ENCODE measurements at places on chromosomes 16 and 17.
A peak's percentile ranks its signal among the peaks of the same experiment; 100 is the strongest.

- no peak for DNase-seq
Measured at GRCh38 chr17:45992175-45992574, 6.9 kb upstream of the STH start.

DNA sequence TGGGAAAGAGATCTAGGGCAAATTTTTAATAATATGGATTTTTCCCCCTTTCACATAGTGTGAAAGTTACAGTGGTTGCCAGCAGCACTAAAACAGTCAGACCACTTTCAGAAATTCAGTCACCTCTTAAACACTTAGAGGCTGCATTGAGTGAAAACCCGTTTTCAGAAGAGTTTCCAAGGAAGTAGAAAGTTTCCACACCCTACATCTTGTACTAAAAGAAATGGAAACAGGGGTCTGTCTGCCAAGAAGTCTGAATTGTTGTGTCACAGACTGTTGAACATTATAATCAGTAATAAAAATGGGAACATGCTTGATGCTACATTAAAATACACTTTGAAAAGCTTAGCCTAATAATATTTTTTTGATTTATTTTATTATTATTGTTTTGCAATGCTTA, 278.9 kb upstream of the KCNJ16 start:
- DNase-seq = no peak

GRCh38 chr17:61284746-61285145, 114.9 kb upstream of the TBX2 start:
- DNase-seq = no peak

DNA sequence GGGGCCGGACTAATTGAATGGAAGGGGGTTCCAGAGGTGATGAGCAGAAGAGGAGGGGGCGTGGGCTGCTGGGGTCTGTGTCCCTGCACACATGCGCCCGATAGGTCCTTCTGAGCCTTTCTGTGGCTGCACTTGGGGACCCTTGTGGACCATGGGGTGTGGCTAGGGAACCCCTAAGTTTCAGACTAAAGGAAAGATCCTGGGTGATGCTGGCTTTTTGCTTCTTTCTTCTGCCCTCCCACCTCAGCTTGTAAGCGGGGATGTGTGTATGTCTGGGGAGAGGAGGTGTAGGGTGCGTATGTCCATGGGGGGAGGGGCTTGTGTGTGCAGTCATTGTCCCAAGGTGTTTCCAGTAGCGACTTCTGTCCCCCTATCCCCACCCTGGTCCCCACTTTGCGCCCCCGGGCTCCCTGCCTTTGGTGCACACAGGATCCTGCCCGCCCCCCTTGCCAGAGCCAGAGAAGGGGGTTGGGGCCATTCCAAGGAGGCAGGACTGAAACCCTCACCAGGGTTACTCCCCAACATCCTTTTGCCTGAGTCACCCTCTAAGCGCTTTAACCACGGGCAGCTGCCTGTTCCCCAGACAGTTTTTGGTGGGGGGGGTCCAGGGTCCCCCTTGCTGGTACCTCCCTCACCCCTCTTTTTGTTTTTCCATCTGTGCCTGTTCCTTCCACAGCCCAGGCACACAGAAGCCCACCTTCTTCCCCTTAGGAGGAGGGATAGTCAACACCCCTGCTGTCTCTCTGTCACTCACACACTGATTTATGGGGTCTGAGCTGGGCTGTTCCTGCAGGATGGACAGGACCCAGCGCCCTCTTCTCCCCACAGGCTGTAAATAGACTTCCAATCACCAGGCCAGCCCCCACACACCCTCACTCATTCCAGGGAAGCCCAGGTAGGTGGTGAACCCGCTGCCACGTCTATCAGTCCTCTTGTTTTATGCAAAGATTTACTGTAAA, 83.2 kb downstream of the ARHGAP23 start:
- no peak for DNase-seq

DNA sequence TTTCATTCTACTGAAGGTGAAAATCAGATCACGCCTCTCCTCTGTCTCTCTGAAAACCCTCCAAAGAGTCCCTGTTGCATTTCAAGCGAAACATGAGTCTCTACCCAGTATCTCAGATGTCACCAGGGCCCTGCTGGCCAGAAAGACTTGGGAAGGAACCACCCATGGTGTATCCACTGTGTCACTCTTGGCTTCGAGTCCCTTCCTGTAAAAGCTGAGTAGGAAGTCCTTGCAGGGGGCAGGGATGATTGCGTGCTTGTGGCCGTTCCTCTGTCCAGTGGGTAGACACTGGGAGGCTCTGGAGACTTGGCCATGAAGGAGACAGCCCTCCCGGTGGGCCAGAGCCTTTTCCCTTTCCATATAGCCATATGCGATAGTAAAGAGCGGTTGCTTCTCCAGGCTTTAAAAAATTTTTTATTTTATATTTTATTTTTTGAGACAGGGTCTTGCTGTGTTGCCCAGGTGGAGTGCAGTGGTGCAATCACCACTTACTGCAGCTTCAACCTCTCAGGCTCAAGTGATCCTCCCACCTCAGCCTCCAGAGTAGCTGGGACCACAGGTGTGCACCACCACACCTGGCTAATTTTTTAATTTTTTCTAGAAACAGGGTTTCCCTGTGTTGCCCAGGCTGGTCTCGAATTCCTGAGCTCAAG, 19.0 kb upstream of the RMI2 start:
- DNase-seq = no peak

- DNase-seq = no peak
Measured at GRCh38 chr17:78442648-78443218, 64.3 kb downstream of the PGS1 start.

DNA sequence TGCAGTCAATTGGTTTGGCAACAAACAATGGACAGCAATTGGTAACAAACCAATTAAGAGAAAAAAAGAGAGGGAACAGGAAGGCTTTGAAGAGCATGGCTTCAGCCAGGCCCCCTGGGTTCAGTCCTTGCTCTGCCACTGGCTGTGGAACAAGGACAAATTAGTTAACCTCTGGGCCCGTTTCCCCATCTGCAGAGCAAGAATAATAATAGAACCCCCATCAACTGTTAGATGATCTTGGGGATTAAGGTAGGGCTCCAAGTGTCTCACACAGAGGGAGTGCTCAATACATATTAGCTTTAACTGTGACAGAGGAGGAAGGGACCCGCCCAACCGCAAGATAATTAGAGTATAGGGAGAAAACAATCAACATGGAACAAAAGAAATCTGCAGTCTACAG, 55.2 kb downstream of the PECAM1 start:
- DNase-seq = no peak

DNA sequence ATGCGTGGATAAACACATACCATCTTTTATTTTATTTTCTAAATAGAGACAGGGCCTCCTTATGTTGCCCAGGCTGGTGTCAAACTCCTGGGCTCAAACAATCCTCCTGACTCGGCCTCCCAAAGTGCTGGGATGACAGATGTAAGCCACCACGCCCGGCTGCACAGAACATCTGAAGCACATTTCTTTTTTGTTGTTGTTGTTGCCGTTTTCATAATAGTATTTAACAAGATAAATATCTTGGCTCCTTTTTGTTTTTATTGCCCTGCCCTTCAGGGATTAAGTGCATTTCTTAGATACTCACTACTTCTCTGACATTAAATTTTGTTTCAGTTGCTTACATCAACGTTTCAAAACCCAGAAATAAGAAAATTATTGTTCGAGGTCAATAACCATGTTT, 37.4 kb downstream of the ANKRD11 start:
- DNase-seq = no peak

- DNase-seq = no peak
Measured at GRCh38 chr16:58738672-58739296, 4.7 kb upstream of the GOT2 start.

GRCh38 chr17:48989100-48989499, 8.1 kb upstream of the IGF2BP1 start:
- no peak for DNase-seq

DNA sequence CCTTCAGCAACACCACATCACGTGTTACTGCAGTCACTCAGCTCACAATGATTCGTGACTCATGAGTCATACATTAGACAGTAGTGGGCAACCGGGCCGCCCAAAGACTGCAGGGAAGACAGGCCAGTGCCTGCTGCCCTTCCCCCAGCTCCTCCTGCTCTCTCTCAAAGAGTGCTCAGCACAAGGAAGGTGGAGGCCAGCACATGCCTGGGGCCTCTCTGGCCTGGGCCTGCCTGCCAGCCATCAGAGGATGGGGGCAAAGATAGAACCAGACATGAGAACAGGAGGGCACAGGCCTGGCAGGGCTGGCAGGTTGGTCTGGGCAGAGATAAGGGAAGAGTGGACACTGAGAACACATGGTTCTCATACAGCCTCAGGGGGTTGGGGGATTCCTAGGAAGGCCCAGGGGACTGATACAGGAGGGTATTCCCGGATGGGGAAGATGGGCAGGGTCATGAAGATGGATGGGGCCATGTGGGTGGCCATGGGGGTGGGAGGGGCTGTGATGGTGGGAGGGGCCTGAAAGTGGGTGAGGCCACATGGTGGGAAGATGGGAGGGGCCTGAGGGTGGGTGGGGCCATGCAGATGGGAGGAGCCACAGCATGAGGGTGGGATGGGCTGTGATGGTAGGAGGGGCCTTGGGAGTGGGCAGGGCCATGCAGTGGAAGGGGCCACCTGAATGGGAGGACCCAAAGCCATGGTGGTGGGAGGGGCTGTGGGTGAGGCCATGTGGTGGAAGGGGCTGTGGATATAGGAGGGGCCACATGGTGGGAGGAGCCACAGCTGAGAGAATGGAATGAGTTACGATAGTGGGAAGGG, 29.0 kb downstream of the KATNB1 start:
- DNase-seq = peak; percentile 87

DNA sequence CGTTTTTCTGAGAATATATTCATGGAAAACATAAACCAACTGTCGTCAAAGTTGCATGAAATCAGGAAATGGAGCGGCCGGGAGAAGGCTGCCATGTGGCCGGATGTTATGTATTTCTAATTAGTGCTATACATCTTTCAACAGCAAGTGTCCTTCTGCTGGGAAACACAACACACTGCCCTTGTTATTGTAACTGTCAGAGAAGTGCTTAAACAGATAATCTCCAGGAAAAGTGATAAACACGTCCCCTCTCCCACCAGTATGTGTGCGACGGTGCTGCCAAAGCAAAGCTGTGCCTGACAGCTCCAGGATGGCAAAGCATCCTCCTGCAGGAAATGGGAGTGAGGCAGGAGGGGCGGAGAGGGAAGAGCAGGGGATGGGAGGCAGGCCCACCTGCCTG, 111.8 kb downstream of the SMG6 start:
- no peak for DNase-seq

DNA sequence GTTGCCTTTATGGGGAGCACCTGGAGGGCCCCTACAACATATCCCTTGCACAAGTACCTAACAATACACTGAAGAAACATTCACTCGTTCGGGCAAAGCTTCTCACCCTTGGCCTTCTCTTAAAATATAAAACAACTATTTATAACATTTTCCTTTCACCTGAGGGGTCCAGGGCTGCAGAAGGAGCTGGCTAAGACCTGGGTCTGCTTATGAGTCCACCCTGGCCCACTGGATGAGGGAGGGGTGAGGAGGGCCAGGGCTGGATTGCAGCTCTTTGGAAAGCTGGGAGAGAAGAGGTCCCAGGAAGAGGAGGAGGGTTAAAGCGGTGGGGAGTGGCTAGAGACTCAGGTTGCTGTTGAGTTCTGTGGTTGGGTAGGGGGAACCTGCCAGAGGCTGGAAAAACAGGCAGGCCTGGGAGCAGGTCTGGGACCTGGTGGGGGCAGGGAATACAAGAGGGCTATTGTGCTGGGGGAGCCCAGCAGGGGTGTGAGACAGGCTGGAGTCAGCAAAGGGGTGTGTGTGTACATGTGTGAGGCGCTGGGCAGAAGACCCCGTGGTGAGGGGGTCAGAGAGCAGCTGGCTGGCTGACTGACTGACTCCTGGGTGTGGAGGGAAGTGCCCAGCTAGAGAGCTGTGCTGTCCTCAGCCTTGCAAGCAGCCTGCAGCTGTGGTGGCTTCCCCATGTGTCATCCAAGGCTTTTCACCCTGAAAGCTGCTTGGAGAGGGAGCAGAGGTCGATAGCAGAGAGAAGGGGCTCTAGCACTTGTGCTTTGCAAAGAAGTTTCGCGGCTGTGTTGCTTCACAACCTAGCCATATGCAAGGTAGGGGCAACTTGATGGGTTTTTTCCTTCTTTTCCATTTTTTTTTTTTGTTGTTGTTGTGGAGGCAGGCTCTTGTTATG, 10.2 kb upstream of the MRC2 start:
- no peak for DNase-seq

GRCh38 chr16:84339311-84339710, 29.0 kb upstream of the ATP2C2 start:
- DNase-seq = no peak

DNA sequence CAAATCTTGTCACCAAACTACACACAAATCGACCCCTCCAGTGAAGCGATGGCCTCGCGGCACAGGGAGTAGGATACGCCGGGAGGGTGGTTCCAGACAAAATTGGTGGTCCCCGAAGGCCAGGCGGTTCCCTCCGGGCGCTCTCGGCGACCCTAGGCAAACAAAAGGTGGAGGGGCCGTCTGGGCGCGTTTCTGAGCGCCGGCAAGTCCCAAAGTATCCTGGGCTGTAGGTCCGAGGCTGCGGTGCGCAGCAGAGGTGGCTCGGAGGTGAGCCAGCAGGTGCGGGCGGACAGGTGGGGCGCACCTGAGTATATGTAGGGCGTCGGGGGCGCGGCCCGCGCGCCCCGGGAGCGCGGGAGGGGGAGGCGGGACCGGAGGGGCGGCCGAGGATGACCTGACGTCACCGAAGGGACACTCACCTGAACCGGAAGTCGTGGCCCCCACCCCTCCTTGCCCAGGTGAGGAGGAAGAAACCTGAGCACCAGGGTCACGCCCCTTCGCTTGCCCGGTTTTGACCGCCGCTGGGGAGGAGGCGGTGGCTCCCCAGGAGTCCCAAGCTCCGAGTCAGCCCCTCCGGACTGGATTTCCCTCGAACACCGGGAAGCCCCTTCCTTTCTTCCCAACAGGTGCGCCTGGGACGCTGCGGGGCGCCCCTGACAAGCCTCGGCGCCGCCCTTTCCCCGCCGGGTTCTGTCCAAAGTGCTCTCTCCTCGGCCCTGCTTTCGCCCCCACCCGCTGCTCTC, at the start of gene CLDN7:
Gene CLDN7, minus strand, starts transcription at position 287 of the 743 bp plus-strand sequence. CDS start 435 bp downstream, outside the sequence.
- no peak for DNase-seq

Data from foreskin melanocyte (primary cell).